NCI-H1930 (cell line): ENCODE measurements at places on chromosomes 1 and 21.

- DNase-seq: no peak
These were observed 135.7 kb upstream of the L1TD1 start for GRCh38 chr1:62058956-62059355.

DNA sequence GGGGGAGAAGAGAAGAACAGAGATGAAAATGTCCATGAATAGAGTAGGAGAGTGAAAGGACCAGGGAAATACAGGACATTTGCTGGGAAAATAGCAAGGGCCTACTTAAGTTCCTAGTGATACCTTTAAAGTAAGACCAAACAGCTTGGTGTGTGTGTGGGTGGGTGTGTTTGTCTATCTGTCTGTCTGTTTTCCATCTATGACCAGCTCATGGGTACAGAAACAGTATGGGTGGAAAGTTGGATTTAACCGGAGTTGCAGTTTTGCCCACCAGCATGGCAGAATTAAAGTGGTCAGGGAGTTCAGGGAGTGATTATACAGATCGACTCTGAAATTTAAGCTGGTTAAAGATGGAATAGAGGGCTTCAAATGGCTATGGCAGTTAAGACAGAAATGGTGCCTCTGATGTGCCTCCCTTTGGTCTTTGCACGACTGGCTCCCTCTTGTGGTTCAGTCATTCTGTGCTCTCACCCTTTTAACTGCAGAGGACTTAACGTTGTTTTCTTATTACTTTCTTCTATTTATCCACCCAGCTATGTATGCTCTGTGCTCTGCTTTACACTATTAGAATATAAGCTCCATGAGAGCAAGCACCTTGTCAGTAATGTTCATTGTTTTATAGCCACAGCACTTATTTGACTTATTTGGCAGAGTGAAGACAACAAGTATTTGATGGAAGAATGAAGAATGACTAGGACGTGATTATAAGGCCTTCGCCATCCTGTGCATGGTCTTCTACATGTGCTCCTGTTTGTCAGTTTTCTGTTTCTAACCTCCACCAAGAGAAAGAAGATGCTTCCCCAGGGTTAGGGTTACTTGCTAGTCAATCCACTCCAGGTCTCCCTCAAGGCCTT is 72.7 kb upstream of the AK4 start:
- DNase-seq: no peak

DNA sequence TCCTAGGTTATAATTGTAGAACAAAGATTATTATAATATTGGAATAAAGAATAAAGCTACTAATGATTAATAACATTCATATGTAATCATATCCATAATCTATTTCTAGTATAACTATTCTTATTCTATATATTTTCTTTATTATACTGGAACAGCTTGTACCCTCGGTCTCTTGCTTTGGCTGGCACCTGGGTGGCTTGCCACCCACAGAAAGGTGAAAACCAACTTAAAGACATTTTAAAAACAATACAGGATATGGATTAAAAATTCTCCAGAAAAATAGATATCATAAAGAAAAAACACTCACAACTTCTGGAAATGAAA is 80.0 kb upstream of the PRRC2C start:
- DNase-seq: no peak

GRCh38 chr1:31699341-31699891 is 4.4 kb downstream of the COL16A1 start:
- no peak for DNase-seq

DNA sequence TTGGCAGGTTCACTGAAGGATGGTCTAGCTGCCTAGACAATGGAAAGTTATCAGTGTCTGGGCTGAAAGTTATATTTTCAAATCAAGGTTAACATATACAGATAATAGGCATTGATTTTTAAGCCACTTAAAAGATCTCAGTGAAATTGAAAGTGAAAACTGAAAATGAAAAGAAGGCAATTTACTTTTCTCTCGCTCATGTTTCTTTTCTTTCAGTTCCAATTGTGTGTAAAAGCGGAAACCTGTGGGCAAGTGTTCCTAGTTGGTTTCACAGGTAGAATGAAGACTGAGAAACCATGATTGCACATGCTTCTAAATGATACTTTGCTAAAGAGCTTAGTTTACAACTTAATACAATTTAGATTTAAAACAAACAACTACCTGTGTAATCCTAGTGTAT is 383.7 kb downstream of the ZP4 start:
- no peak for DNase-seq

DNA sequence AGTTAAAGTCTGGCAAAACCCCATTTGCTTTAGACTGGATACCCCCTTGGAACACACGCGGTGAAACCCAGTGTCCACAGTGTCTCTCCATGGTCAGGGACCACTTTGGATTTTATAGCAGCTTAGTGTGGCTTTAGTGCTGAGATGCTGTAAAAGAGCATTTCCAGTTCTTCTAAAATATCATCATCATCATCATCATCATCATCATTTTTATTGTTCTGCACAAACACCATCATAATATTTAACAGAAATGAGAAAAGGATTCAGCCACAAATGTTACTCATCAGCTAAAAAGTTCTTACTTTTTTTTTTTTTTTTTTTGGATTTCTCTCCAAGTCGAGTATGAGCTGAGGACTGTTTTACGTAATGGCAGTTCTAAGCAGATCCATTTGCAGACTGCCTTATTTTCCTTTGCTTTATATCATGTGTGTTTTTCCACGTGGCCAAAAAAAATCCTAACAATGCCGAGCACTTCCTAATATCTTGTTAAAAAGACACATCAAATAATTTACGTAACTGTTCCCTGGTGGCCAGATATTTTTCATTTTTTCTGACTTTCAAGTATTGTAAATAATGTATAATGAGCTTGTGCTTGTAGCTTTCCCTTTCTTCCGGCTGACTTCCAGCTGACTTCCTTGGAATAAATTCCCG is 62.8 kb downstream of the EVA1C start:
- DNase-seq: no peak

DNA sequence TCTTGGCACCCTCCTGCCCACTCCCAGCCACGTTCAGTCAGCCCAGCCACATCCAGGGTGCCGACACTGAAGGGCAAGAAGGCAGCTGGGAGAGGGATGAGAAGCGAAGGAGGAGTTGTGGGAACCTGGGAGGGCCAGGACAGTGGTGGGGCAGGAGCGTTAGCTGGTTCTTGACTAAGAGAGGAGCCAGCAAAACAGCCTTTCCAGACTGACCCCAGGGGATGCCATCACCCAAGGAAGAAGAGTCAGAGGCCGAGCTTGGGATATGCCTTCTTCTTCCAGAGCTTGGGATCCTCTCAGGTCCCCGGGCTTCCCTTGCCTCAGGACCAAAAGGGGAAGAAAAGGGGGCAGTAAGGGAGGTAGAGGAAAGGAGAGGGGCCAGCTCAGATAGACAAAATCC is 7.2 kb downstream of the INKA2 start:
- no peak for DNase-seq

DNA sequence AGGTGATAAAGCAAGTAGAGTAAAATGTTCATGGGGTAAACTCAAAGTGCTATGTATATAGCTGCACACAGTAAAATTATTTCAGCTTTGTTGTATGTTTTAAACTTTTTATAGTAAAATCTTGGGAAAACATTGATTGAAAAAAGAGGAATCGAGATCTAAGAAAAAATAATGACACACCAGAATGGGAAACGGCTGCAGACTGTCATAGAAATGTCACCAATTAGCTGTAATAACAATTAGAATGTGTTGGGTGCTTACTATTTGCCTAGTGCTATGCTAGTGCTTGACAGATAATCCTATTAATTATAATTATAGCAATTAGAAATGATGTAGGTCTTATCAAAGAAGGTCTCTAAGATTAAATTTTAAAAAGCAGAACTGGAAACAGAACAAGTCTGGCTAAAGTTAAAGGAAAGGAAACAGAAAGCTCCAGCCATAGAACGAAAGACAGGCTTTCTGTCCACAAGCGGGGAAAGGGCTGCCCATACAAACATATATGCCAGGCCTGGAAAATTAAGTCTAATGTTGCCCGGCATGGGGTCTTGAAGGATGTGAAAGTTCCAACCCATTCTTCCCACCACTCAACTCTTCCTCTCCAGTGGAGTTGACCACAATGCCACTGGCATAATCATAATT is 5.0 kb downstream of the PCNX2 start:
- DNase-seq: no peak

DNA sequence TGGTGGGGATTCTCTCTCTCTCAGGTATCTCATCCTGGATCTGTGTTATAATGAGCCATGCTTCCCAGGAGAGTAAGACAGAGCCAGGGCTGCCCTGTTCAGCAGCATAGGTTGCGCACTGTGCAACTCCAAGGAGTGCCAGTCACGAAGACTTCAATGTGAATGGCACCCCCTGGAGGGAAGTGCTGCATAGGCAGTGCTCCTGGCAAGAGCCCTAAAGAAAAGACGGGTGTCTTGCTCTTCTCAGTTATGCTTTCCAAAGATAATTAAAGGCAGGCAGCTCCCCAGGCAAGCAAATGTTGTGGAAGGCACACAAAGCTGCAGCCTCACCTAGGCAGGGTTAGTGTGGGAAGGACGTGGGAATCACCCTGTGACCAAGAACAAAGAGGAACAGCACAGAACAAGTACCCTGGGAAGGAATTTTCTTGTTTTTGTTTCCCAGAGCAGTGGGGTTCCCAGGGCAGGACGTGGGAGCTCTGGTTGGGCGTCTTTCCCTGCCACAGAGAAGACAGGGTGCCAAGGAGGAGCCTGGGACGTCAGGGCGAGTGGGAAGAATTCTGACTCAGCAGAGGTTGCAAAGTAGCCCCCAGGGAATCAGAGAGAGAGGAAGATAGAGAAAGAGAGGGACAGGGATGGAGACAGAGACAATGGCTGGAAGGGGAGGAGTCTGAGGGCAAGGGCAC is 120.9 kb downstream of the KCNN3 start:
- no peak for DNase-seq
